Upper lobe of left lung (tissue), 6 donors: ENCODE measurements at places on chromosomes 4 and X. TPM values are rescaled to one million over a fixed set of nuclear protein-coding genes. Genes with fewer than 3 reads are reported as not detected.
A peak's percentile ranks its signal among the peaks of the same experiment; 100 is the strongest.

DNA sequence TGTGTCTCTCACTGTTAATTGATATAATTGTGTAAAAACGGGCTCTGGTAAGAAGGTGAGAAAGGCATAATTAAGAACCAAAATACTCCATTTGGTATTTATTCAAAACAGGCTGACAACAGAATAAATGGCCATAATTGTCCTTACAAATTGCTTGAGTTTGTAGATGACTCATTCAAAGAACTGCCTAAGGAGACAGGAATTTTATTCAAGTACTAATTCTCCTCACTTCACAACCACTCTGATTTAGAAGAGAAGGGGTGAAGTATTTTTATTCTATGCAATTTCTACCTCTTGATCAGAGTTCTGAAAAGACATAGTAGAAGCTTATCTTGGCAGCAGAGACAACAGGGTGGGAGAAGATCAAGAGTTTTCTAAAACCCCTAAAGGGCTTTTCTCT lies 43.1 kb downstream of the ATP11C start:
- DNase-seq = no peak

DNA sequence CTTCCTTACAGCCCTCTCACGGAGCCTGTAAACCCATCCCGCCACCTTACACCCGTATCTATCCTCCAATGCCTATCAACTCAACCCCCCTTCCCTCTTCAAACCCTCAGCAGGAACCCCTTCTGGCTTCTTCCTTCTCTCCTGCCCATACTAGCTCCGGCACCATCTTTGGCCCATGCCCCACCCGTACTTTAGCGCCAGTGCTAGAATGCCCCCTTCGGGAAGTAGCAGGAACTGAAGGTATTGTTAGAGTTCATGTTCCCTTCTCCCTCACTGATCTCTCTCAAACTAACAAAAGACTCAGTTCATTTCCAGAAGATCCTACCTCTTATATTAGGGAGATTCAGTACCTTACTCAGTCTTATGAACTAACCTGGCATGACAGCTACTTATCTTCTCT lies 2.7 kb upstream of the UGT2B15 start:
- no peak for DNase-seq

- no peak for DNase-seq
Observed at GRCh38 chrX:39212456-39212855, 411.2 kb downstream of the MID1IP1 start.

- DNase-seq = peak; percentile 84
Observed at GRCh38 chrX:40008791-40009461, 88.8 kb downstream of the BCOR start.

DNA sequence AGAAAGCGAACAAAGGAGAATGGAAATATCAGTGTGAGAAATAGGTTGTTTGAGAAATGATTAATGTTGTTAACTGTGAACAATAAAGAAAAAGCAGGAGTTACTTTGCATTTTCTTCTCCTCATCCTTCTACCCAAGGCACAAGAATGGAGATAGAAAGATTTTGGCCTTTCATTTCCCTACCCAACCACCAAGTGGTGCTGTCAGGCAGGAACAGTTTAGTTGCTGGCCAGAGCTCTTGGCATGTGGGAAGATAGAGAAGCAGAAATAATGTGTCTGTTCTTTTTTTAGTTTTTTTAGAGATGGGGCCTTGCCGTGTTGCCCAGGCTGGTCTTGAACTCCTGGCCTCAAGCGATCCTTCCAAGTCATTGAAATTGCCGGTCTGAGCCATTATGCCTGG lies 12.8 kb downstream of the HOPX start:
- DNase-seq = no peak

- no peak for DNase-seq
Observed at GRCh38 chr4:68462691-68463090, 15.4 kb downstream of the TMPRSS11E start.

- DNase-seq = no peak
Observed at GRCh38 chrX:39309018-39309635, 507.9 kb downstream of the MID1IP1 start.

DNA sequence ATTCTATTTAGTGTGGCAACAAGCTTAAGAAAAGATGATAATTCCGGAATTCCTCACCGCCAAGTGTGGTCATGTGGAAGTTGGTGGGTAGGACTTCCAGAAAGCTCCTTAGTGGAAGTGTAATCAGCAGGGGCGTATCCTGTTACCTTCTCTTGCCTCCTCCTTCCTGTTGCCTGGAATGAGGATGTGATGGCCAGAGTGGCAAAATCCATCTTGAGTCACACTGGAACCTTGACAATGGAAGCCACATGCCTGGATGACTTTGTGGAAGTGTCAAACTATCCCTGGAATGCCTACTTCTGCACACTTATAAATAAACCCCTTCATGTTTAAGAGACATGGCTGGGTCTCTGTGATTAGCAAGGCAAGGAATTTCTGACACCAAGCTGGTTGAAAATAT lies 191.0 kb downstream of the PRDM5 start:
- no peak for DNase-seq

DNA sequence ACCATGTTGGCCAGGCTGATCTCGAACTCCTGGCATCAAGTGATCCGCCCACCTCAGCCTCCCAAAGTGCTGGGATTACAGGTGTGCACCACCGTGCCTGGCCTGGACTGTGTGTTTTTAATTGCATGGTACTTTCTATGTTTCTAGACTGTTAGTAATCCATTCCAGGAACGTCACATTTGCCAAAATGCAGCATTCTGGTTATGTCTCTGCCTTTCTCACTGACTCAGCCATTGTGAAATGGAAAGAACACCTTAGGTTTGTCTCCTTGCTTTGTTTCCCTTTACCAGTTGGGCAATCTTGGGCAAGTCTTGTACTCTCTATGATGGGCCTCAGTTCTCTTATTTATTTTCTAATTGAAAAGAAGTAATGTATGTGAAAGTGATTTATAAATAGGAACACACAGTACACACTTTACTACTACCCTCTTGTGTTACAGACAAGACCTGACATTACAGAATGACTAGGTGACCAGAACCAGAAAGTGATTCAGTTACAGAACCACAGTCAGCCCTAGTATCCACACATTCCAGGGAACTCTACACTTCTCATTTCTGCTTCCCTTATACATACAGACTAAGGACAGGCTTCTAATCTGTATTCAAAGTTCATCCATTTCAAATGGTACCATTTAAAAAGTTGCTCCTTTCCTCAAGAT lies 187.1 kb downstream of the MGST2 start:
- DNase-seq = no peak

GRCh38 chr4:92262371-92262770 lies 41.4 kb upstream of the GRID2 start:
- no peak for DNase-seq

The EMCN gene
- 35.0 TPM for total RNA-seq

The LEF1 gene
- total RNA-seq = 3.3 TPM

The CFAP47 gene
- 0.03 TPM for total RNA-seq
